Right atrium auricular region (tissue), 2 donors: ENCODE measurements at places on chromosomes 12 and 14. TPM values are rescaled to one million over a fixed set of nuclear protein-coding genes. Genes with fewer than 3 reads are reported as not detected.

PSME2 gene
- total RNA-seq: 23.1 TPM

ANKRD33 gene
- total RNA-seq: not detected

KRT74 gene
- not detected for total RNA-seq

C12orf50 gene
- total RNA-seq: not detected

PPFIA2 gene
- 0.48 TPM for total RNA-seq

DLST gene
- total RNA-seq: 105 TPM

PRH2 gene
- not detected for total RNA-seq

FGF23 gene
- 0.08 TPM for total RNA-seq
